ENCODE measurements at places on chromosomes 6 and 20.

- DNase-seq, result no peak
- H3K4me3 ChIP-seq, result no peak overlapping the region
- peaks cover 27% of the 10 kb centered on the region for H3K27me3 ChIP-seq
- H3K4me1 ChIP-seq, result no peaks in the 10 kb centered on the region
- no peak overlapping the region for H3K27ac ChIP-seq
Measured at GRCh38 chr20:3068075-3068474, 3.3 kb upstream of the OXT start.

GRCh38 chr6:158686791-158687381 lies 37.0 kb downstream of the SYTL3 start:
- H3K4me1 ChIP-seq, result peaks cover 15% of the 10 kb centered on the region
- no peak overlapping the region for H3K27ac ChIP-seq
- no peak overlapping the region for H3K4me3 ChIP-seq
- no peaks in the 10 kb centered on the region for H3K36me3 ChIP-seq

- no peak overlapping the region for H3K27ac ChIP-seq
- H3K4me1 ChIP-seq, result no peaks in the 10 kb centered on the region
- H3K4me3 ChIP-seq, result no peak overlapping the region
- no peaks in the 10 kb centered on the region for H3K27me3 ChIP-seq
Measured at GRCh38 chr6:131231103-131231502, 95.8 kb downstream of the AKAP7 start.

DNA sequence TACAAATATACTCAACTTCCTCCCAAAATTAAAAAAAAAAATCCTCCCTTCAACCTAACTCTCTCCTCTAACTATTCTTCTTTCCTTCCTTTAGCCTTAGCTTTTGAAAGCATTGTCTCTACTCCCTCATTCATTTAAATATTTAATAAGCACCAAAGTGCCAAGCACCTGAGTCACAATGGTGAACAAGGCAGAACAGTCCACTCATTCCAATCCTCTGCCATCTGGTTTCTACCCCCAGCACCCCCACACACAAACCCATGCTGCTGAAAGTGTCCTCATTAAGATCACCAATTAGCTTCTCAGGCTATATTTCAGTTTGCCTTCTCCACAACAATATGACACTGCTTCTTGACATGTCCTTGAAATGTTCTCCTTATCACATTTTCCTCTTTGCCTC lies 76.3 kb downstream of the DTNBP1 start:
- peaks cover 12% of the 10 kb centered on the region for H3K4me1 ChIP-seq
- H3K4me3 ChIP-seq, result no peak overlapping the region
- no peaks in the 10 kb centered on the region for H3K36me3 ChIP-seq
- H3K27me3 ChIP-seq, result no peaks in the 10 kb centered on the region
- DNase-seq, result no peak

DNA sequence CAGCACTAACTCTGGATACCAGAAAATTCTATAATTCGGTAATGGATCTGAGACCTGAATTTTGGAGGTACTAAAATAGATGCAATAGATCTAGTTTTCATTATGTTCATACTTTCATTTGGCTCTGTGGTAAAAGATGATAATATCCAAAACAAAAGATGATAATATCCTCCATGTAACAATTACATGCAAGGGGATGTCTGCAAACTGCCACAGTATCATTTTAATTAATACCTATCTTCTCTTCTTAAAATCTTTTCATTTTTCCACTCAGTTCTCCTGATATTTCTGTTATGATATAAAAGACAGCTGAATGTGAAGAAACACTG lies 15.6 kb downstream of the BTN2A1 start:
- H3K4me1 ChIP-seq, result peaks cover 8% of the 10 kb centered on the region
- peaks cover 7% of the 10 kb centered on the region for H3K36me3 ChIP-seq
- no peak for DNase-seq
- H3K4me3 ChIP-seq, result no peak overlapping the region
- H3K27me3 ChIP-seq, result no peaks in the 10 kb centered on the region

GRCh38 chr20:54514028-54514607 lies 38.7 kb downstream of the DOK5 start:
- no peaks in the 10 kb centered on the region for H3K36me3 ChIP-seq
- H3K4me1 ChIP-seq, result peaks cover 3% of the 10 kb centered on the region
- no peak overlapping the region for H3K27ac ChIP-seq

- H3K4me1 ChIP-seq, result peaks cover 9% of the 10 kb centered on the region
- peaks cover 20% of the 10 kb centered on the region for H3K27me3 ChIP-seq
- DNase-seq, result no peak
- H3K27ac ChIP-seq, result no peak overlapping the region
Measured at GRCh38 chr20:45408646-45409213, 641 bp downstream of the DBNDD2 start.

All from cardiac muscle cell (in vitro differentiated cells and primary cell).